ENCODE measurements at places on chromosomes 6 and 20. TPM values are rescaled to one million over a fixed set of nuclear protein-coding genes. Genes with fewer than 3 reads are reported as not detected.

DNA sequence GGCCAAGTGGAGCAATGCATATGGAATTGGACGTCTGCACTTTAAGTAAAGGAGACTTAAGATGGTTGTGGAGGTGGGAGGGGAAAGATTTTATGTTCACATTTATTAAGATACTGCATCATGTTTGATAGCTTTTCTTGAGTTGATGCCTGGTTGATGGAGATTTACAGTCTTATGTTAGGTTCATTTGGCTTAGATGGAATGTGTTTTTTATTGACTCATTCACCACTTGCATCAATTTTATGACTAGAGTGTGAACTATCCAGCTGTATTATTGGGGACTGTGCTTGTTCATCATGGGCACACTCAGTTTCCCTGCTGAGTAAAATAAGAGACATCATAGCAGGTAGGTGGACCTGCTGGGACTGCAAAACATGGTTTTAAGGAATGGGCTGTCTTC is 91.2 kb upstream of the SCP2D1 start:
- DNase-seq, result no peak

ARMH2 gene
- total RNA-seq, result not detected

GRCh38 chr6:115190534-115190933 is 847.7 kb upstream of the HS3ST5 start:
- no peak for DNase-seq

DNA sequence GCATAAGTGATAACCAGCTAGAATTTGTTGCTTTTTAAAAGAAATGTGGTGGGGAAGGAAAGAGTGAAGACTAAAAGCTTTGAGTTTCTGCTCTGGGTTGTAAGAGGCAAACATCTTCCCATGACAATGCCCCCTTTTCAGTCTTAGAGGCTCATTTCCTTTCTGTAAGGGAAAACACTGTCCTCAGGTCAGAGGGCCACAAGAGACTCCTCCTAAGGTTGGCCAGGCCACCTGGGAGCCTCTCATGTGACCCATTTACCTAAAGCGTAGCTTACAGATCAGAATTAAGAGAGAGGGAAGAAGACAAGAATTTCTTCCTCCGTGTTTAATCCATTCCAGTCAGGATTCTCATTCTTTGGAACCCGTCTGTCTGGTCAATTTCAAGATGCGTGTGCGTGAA is 220.4 kb upstream of the HEY2 start:
- DNase-seq, result no peak

GRCh38 chr6:133644548-133644891 is 244.4 kb upstream of the TCF21 start:
- no peak for DNase-seq

LHFPL5 gene
- not detected for total RNA-seq

AVP gene
- total RNA-seq, result not detected

SIRPG gene
- not detected for total RNA-seq

GRCh38 chr6:169568314-169569087 is 133.3 kb downstream of the WDR27 start:
- DNase-seq, result no peak

HUS1B gene
- 1.0 TPM for total RNA-seq

DNA sequence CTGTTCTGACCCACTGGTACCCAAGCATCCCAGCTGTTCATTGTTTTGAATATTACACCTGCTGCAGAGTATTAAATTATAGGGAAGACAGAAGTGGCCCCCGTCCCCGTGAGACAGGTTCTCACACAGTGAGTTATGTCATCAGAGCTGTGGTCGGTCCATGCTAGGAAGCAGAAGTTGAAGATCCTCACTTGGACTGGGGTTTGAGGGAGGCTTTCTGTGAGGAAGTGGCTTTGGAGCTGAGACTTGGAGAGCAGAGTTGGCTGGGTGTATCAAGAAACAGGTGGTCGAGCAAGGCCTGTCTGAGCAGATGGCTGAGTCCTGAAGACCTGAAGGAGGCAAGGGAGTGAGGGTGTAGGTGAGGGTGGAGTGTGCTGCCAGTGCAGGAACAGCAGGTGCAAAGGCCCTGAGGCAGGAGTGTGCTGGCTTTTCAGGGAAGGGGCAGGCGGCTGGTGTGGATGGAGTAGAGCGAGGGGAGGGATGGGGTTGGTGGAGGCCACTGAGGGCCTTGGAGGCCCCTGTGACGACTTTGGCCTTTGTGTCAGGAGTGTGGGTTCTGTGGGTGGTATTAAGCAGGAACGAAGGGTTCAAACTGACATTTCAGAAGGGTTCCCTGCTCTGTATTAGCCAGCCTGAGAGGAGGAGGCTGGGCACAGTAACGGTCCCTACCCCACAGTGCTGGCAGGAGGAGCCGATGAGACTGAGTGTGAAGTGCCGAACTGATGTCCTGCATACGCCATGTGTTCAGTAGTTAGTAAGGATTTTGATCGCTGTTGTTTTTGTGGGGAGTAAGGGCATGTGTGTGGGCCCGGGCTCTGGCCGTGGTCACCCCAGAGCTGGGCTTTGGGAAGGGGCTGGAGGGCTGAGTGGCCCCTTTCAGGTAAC is 11.8 kb downstream of the SRC start:
- DNase-seq, result no peak

GRCh38 chr6:139853302-139853992 is 479.0 kb upstream of the CITED2 start:
- DNase-seq, result no peak

DNA sequence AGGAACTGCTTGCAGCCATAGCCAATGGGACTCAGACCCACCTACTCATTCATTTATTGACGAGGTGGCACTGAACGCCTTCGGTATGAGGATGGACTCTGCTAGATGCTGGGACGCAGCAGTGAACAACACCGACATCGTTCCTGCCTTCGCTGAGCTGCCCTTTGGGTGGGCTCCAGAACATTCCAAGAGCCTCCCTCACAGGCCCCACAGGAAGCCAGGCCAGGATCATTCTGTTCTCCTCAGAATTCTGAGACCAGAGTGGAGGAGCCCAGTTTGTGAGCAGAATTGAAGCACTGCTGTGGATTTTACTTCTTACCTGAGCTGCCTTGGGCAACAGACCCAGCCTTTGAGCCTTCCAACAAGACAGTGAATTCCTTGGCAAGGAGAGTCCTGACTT is 82.1 kb downstream of the KCNB1 start:
- DNase-seq, result no peak

DNA sequence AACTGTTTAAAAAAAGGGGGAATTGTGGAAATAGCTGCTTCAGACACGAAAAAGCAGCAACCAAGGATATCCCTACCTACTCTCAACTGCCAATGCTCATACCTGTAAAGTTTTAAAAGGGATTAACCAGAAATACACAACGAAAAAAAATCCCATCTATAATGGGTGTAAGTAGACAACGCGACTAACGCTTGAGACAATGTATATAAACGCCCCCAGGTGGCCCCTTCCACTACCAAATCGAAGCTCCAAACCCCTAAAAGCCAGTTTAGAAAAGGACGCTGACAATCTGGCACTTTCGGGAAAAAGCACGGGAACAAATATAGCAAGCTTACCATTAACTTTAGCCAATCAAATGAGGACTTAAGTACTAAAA is 94.5 kb upstream of the BTN3A2 start:
- no peak for DNase-seq

HLA-DQB1 gene
- total RNA-seq, result 9.8 TPM

- DNase-seq, result no peak
Measured at GRCh38 chr6:81797591-81797990, 45.1 kb upstream of the TENT5A start.

GRCh38 chr6:17405944-17406245 is 12.5 kb downstream of the CAP2 start:
- no peak for DNase-seq

CCN5 gene
- not detected for total RNA-seq

FOXA2 gene
- total RNA-seq, result not detected

GRCh38 chr6:127216810-127217789 is 49.6 kb upstream of the RNF146 start:
- DNase-seq, result no peak

DNA sequence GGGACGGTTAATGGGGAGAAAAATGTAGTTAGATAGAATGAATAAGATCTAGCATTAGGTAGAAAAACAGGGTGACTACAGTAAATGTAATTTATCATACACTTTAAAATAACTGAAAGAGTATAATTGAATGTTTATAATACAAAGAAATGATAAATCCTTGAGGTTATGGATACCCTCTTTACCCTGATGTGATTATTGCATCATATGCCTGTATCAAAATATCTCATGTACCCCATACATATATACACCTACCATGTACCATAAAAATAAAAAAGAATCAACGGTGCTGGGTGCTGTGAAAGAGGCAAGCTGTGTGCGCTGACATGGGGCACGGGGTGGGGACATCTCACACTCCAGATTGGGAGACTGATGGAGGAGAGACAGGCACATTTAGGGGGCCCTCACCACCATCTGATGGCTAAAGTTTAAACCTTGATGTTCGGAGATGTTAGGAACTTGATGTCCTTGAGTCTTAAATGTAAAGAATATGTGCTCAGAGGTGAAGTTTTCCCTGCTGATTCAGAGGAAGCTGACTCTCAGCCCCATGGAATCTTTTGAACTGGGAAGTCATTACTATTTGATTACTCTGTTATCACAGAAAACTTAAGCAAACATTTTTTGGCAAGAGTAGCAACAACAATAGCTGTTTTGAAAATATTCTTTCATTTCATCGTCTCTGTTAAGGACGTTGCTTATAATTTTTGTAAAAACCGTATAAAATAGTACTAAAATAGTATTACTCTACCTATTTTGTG is 26.4 kb upstream of the RFPL4B start:
- DNase-seq, result no peak

GRCh38 chr6:148999929-149000468 is 253.2 kb downstream of the UST start:
- DNase-seq, result no peak

DNA sequence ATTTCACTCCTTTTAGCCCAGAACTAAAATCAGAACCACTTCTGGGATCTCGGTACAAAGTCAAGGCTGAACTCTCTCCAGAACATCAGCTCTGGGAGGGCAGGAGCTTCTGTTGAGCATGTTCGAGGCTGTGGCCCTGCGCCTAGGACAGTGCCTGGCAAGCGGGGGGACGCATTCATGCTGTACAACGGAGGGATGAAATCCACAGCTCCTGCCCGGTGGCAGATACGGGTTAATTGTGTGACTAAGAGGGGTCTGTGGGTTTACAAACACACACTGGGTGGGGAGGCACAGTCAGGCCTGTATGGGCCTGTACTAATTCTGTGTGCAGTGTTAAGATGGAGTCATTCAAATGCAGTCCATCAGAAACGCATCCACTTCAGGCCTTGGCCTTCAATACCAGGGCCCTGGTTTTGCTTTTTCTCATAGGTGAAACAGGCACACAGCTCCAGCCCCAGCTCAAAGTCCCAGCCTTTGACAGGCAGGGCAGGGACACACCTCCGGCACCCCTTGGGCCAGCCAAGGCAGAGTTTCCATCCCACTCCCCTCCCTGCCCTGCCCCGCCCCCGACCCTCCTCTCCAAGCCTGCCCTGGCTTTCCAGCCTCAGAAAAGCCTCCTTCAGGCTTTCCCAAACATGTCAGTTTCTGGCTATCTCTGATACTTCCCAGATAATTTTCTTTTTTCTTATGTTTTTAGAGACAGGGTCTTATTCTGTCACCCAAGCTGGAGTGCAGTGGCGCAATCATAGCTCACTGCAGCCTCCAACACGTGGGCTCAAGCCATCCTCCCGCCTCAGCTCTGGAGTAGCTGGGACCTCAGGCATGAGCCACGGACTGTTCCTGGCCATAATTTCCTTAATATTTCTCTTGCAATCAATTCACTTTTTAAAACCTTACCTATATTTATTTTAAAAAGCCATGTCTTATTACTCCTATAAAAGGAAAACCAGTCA is 109.8 kb downstream of the SULF2 start:
- DNase-seq, result no peak

- no peak for DNase-seq
Measured at GRCh38 chr6:30185846-30186484, 22.6 kb downstream of the TRIM15 start.

THBS2 gene
- total RNA-seq, result 20.4 TPM

- DNase-seq, result no peak
Measured at GRCh38 chr6:142222022-142222421, 75.0 kb downstream of the VTA1 start.

- DNase-seq, result no peak
Measured at GRCh38 chr6:150282806-150283205, 86.0 kb upstream of the IYD start.

- no peak for DNase-seq
Measured at GRCh38 chr6:132998418-132998817, 184.0 kb downstream of the RPS12 start.

SLC35A1 gene
- 24.0 TPM for total RNA-seq

- DNase-seq, result no peak
Measured at GRCh38 chr6:143939364-143939763, 68.7 kb downstream of the PLAGL1 start.

PRDM13 gene
- total RNA-seq, result not detected

SLC17A3 gene
- total RNA-seq, result not detected

DNA sequence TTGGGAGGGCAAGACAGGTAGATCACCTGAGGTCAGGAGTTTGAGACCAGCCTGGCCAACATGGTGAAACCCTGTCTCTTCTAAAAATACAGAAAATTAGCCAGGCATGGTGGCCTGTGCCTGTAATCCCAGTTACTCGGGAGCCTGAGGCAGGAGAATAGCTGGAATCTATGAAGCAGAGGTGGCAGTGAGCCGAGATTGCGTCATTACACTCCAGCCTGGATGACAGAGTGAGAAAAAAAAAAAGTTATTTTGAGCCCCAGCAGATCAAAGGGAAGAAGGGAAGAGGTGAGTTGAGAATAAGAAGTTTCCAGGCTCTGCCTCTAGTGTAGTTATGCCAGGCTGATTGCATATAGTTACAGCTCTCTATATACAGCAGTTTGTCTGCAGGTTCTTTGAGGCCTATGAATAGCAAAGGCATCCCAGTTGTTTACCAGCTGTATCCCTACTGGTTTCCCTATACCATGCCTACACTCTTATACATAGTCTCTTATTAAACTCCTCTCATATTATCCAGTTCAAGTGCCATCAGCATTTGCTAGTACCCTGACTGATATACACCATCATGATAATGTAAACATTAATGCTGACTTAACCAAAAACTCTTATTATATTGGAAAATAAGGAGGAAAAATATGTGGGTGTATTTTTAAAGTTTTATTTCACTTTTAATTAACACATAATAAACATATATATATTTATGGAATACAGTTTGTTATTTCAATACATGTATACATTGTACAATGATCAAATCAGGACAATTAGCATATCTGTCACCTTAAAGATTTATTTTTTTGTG is 823.6 kb upstream of the ADGRB3 start:
- no peak for DNase-seq

RBM24 gene
- 0.45 TPM for total RNA-seq

GRCh38 chr6:11979866-11980265 is 32.2 kb upstream of the HIVEP1 start:
- DNase-seq, result no peak

DNA sequence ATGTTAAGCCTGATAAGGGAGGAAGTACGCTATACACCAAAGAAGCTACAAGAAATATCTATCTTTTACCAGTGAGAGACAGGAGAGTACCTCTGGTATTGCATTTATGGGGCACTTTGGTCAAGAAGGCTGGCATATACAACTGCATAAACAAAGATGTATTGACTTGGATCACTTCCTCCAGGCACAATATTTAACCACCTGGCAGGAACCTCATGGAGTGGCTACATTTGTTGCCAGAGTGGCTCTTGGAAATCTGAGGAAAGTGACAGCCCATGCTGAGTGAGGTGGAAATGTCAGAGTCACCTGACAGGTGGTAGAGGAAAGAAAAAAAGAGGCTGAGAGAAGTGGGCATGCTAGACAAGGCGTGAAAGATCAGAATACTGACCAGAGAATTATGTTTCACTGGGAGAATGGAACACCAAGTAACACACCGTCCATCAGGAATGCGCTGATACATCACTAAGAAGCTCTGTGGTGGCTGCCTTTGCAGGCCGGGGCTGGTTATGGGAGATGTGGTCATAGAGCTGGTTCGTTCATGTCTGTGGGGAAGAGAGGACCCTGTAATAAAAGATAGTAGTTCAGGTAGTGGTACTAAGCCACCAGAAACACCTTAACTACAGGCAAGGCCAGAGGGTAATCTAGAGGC is 61.4 kb upstream of the UFL1 start:
- no peak for DNase-seq

Measured in mesothelial cell of epicardium (in vitro differentiated cells).